ENCODE measurements at places on chromosomes 6 and 20.

DNA sequence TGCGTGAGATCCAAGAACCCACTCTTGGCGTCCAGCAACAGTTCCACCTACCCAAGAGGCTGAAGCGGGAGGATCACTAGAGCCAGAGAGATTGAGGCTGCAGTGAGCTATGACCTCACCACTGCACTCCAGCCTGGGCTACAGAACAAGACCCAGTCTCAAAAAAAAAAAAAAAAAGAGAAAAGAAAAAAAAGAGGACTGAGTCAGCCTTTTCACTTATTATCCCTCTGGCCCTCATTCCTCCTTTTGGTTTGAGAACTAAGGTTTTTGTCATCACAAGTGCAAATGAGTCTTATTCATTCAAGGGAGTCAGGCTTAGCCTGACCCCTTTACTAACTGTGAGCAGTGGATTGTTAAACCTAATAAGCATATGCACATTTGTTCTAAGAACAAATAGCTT is 37.9 kb upstream of the JARID2 start:
- no peak for DNase-seq

DNA sequence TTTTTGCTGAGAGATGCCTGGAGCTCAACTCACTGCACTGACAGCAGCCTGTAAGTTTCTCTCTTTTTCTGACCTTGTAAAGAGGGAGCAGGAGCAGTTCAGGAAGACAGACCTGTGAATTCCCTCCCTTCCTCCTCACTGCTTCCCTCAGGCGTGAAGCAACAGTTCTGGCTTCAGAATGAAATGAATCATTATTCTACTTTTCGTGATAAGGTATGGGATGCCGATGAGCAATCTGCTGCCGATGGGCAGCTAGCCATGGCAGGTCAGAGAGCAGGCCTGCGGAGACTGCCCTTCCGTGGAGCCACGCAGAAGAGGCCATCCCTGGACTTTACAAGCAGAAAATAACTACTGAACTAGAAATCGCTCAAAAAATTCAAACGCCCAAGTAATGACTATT is 426.5 kb upstream of the RNF217 start:
- no peak for DNase-seq

DNA sequence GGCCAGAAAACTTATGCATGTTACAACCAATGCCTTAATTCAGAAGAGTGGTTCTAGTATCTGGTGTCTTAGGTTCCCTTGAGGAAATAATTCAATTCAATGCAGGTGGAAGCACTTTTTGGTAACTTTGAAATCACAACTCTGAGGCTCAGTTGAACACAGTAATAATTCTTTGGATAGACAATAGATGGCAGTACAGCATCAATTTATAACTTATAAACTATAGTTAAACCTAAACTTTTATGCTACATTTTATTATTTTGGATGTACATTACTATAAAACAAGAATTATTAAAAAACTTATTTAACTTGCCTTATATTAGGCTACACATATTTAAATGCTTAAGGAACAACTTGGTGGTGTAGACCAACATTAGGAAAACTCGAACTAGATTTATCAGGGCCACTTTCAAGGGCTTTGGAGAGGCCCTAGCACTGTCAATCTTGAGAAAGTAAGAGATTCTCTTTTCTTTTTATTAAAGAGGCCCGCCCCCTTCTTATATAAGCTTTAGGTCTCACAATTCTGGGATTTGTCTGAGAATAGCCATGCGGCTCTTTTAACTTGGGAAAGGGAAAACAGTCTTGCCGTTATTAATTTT is 85.9 kb downstream of the CRYBG1 start:
- DNase-seq: no peak

- DNase-seq: no peak
Measured at GRCh38 chr6:120951258-120951657, 383.0 kb downstream of the TBC1D32 start.

- no peak for DNase-seq
Measured at GRCh38 chr6:144265061-144265357, 20.1 kb upstream of the UTRN start.

DNA sequence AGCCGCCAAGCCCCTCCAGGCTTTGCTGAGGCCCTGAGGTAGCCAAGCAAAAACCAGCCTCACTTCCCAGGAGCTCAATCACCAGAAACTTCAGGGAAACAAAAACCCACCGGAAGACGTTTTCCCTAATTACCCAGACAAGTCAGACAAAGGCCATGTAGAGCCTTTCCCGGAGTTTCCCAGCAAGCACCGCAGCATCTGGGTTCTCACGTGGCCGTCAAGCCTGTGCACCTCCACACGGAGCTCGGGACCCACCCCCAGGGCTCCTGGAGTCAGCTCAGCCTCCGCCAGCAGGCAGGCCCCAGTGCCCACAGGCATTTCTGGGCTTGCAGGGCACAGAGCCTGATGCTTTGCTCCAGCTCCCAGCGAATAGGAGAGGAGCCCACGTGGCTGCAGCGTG is 10.1 kb upstream of the MRGBP start:
- no peak for DNase-seq

- no peak for DNase-seq
Measured at GRCh38 chr20:44039741-44040140, 125.1 kb downstream of the TOX2 start.

DNA sequence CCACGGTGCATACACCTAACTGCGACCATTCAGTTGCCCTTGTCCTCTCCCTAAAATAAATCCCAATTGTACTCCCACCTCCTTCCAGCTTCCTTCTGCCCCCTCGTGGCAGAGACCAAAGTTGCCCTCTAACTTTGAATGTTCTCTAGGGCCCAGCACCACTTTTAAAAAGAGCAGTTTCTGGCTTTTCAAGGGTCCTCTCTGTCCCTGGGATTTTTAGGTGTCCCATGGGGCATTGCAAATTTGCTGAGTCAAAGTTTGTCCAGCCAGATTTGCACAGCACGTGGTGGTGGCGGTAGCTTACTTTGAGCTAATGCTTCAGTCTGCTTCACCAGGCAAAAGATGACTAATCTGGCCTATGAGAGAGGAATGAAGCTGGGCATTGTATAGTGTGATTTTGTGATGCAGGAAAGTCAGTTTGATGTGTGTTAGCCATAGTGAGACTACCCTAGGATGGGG is 100.2 kb downstream of the PERP start:
- DNase-seq: no peak

DNA sequence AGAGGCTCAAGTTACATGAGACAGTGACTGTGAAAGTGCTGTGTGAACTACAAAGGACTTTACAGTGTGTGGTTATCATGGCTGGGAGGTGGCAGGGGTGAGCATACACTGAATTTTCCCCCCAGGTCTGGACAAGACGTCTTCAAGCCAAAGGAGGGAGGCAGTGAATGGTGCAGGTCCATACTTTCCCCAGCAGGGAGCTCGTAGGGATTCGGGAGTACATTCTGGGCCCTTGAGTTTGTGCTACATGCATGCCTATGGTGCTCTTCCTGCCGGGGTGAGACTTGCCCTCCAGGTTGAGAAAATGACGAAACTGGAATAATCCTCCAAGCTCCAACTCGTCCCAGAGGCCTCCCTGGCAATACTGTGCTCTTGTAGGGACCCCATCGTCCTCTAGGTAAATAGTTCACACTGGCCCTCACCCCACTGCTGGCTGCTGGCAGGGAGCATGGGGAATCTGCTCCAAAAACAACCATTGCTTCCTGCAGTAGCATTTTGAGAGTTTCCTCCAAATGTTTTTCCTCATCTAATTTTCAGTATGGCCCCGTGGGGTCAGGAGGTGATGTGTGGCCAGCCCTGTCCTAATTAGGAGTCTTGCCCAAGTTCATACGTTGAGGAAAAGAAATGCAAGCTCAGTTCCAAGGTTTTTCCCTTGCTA is 57.6 kb downstream of the ZNF831 start:
- no peak for DNase-seq

DNA sequence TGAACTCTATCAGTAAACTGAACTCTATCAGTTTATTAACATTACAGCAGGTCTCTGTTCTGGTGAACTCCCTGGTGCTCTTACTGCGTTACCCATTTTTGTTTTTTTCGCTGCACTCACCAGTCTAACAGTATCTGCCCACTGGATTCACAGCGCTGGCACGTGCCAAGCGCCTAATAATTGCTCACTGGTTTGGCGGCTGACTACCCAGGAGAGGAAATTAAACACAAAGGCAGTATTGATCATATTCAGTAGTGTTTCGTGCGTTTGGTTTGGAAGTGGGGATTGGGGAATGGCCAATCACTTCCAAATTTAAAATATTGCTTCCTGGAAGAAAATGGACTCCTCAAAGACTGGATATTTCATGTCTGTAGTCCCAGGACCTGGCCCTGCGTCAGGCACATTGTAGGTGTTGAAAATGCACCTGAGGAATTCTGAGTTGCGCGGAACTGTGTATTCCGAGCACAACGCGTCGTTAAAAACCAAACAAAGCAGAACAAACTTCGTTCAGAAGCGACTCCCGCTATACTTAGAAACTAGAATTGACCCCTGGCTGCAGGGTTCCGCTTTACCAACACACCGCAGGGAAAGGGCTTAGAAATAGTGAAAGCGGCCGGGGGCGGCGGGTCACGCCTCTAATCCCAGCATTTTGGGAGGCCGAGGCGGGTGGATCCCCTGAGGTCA is 1.1 kb upstream of the RPS12 start:
- DNase-seq: no peak

- DNase-seq: no peak
Measured at GRCh38 chr6:125102891-125103290, 50.7 kb upstream of the TPD52L1 start.

All from stimulated activated CD8-positive, alpha-beta memory T cell treated with anti-CD3 and anti-CD28 coated beads, Interleukin-4, amount 100 ng/mL, for 1 hour (primary cell).